ENCODE measurements at places on chromosomes 3 and 15. TPM values are rescaled to one million over a fixed set of nuclear protein-coding genes. Genes with fewer than 3 reads are reported as not detected.

HRG gene
- 2.8 TPM for polyA plus RNA-seq

VILL gene
- polyA plus RNA-seq = 11.0 TPM

GRCh38 chr3:71005702-71006321 is 577.7 kb downstream of the FOXP1 start:
- DNase-seq = no peak

DNA sequence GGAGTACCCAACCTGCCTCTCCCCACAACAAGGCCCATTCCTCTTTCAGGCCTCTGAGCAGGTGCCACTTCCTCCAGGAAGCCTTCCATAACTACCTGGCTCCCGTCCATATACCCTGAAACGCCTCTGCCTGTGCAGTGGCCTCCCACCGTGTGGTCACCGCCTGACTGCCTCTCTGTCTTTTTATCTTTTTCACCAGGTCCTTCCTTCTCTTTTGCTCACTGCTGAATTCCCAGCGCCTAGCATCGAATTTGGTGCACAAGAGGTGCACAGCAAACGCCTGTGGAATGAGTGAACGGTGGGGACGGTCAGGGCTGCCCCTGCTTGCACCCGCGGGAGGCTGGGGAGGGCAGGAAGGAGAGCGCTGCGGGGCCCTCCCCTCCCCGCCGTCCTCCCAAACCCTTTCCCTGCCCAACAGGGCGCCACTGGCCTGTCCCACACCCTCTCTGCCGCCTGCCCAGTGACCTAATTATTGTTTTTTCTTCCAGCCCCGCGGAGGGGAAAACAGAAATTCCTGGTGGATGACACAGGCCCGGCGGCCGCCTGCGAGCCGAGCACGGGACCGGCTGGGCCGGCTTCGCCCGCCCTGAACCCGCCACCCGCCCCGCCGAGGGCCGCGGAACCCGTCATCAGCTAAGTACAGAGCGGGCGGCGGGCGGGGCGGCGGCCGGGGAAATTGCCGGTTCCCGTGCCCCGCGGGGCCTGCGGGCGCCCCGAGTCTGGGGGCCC is 140.1 kb downstream of the SMAD6 start:
- DNase-seq = no peak

DNA sequence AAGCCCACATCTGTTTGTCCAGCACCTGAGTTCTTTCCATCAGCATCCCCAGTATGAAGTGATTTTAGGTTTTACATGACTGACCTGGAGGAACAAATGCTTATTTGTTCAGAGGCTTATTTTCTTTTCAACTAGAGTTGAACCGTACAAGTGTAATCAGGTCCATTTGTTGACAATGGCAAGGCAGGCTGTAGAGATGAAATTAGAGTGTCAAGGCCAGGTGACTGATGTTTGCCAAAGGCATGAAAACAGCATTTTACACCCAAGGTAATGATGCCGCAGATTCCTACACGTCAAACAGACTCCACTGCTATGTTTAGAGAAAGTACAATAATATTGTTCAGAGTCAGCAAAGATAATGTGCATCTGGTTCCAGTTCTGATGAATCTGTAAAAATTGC is 96.5 kb downstream of the KCNAB1 start:
- no peak for DNase-seq

IGSF10 gene
- 1.8 TPM for polyA plus RNA-seq

DNA sequence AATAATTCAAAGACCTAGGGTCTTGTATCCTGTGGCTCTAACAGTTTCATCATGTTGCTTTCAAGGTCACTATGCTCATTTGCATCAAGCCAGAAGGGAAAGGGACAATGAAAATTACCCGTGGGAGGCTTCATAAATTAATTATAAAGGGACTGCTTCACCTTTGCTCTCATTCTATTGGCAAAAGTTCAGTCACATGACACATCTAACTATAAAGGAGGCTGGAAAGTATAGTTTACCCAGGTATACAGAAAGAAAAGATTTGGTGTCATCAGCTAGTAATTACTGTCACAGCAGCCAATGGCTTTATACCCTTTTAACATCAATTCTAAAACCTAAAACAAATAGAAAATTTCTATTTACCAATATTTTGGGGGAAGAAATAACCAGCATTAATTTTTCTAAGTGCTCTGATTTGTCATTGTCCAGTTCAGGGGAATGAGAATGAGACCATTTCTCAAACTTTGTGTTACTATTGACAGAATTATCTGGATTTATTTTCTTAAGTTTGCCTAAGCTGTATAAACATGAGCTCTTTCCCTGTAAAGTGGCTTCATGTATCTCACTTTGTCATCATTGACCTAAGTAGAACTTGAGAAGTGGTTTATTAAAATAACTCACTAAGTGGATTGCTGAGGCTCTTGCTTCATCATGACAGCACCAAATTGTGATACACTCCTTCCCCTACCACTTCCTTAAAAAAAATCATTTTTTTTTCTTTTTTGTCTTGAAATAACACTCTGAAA is 257.7 kb upstream of the PEX5L start:
- no peak for DNase-seq

GRCh38 chr15:66908744-66909095 is 156.7 kb upstream of the SMAD3 start:
- DNase-seq = no peak

- no peak for DNase-seq
These were observed 205.9 kb upstream of the GBE1 start for GRCh38 chr3:81967393-81967792.

DNA sequence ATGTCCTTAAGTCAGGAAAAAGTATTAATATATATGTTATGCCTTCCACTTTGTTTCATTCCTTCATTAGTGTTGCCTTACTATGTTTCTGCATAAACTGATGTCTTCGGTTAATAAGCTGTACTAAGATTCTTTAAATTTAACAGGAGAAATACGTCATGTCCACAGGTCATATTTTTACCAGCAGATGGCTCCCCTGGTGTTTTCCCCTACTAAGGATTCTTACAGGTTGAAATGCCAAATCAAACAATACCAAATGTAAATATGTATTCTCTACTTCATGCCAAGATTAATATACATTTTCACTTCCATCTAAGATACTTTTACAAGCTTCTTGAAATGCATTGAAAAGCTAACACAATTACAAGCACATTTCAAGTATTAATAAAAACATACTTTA is 1602.1 kb downstream of the SI start:
- DNase-seq = no peak

- no peak for DNase-seq
These were observed 218.0 kb downstream of the ZNF385D start for GRCh38 chr3:21533002-21533401.

MORC1 gene
- polyA plus RNA-seq = 0.68 TPM

IL5RA gene
- 0.37 TPM for polyA plus RNA-seq

SLC9C1 gene
- polyA plus RNA-seq = 0.80 TPM

GRCh38 chr15:69599271-69599670 is 146.7 kb downstream of the RPLP1 start:
- DNase-seq = no peak

GRCh38 chr3:52265387-52265786 is 13.1 kb downstream of the WDR82 start:
- DNase-seq = no peak

DNA sequence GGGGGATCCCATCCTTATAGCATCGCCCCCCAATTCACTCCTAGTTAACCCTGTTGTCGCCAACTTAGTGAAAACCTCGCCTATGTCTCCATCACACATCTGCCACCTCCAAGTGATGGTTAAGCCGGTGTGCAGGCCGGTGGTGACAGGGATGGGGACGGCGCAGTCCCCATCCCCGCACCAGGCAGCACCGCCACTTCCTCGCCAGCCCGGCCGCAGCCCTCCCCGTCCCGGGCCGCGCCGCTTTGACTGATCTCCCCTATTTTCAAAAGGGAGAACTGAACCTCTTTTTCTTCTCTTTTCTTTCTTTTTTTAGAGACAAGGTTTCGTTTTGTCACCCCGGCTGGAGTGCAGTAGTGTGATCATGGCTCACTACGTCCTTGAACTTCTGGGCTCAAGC is 11.3 kb upstream of the MOBP start:
- DNase-seq = no peak

DNA sequence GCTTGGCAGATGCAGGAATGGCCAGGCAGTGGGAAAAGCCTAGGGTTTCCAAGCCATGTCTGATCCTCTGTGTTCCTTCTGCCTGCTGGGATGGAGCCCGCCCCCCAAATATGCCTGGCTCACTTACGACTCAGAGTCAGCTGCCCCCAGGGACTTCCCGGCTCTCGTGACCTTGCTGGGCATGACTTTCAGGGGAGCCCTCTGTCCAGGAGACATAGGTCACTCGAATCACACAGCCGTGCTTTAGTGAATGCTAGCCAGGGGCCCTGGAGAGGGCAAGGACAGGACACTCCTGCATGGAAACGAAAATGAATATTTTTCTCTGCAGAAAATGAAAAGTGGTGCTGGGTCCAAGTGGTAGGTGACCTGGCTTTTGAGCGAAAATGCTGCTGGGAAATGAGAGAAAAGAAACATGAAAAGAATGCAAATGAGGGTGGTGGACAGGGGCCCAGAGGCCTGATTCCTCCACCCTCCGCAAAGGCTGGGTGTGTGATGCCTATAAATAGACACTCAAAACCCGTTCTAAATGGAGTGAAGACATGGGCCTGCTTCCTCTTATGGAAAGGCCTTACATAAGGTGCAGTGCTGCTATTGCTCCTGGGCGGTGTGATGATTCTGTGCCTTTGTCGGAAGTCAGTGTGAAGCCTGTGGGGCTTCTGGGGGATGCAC is 107.4 kb downstream of the APBA2 start:
- DNase-seq = no peak

STXBP5L gene
- polyA plus RNA-seq = 0.20 TPM

DNA sequence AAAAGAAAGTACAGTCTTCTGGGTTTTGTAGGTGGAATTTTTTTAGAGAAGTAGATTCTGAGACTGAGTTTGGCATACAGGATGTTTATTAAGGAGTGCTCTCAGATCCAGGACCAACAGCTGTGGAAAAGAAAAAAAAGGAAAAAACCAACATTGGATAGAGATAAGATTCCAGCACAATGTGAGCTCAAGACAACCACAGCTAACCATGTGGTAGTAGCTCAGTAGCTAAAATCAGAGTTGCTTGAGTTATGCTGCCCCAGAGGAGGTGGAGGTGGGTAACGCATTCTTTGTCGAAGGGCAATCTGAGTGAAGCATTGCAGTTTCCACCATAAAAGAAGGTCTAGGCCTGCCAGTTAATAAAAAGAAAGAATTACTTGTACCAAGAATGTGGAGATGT is 904.3 kb downstream of the NSUN3 start:
- no peak for DNase-seq

DNA sequence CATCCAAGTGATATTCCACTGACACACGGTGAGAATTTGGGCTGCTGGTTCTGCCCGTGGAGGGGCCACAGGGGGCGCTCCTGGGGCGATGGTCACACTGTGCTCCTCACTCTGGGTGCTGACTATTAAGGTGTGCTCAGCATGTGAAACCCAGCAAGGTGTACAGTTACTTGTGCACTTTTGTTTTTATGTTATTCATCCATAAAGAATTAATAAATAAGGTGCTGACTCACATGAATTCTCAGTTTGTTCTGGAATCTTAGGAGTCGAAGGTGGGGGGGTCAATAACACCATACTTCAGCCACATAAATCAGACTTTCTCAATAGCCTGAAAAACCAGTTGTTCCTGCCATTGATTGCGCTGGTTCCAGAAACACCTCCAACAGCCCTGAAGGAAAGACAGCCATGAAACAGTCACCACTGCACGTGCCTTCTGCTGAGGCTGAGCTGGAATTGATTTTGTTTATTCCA is 53.5 kb upstream of the SPATA12 start:
- no peak for DNase-seq

DNA sequence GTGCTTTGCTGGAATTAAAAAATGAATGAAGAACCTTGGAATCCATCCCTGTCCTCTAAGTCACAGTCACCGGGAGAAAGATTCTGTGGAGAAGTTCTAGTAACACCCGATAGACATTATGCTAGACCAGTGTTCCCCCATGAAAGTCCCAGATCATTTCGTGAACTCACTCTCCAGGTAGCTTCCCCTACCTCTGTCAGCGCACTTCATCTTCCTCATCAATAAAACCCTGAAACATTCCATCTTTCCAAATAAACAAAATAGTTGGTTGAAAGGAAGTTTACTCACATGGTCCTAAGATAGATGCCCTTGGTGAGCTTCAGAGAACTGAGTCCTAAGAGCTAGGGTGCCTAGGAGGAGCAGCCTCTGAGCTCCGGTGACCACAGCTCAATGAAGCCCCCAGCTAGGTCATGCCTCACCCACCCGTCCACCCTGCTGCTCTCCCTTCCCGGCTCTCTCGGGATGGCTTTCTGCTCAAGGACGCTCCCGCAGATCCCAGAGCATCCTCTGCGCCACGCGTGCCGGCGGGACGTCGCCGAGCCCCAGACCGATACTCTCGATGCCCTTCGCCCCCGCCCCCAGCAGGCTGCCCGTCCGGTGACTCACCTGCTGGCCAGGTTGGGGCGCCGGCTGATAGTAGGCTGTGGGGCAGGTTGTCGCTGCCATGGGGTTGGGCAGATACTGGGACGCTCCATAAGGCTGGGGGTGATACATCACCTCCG is 776 bp downstream of the VGLL3 start:
- no peak for DNase-seq

ERICH6 gene
- 1.2 TPM for polyA plus RNA-seq

DNA sequence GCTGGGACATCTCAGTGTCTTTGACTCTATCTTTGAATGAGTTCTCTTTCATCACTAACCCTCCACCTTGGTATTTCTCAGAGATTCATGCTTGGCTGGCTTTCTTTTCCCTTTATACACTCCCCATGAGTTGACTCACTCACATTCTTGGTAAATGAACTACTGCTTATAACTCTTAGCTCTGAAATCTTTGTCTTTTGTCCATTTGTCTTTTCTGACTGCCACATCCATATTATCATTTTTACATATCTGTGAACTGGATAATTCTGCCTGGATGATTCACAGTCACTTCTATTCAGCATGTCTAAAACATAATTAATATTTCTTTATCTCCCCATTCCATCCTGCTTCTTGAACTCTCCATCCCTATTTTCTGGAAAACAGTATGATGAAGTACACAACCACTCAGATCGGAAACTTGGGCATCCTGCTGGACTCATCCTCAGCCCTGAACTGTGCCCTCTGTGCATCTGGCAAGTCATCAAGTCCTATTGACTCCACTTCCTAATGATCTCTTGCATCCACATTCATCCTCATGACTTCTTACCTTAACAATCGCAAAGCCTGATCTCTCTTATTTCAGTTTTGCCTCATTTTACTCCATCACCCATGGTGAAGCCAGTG is 66.9 kb downstream of the KCNAB1 start:
- no peak for DNase-seq

- DNase-seq = no peak
These were observed 756 bp upstream of the CAMK2N2 start for GRCh38 chr3:184261854-184262763.

GPR62 gene
- polyA plus RNA-seq = 0.37 TPM

All from right renal cortex interstitium (tissue), 3 donors.